ENCODE measurements at places on chromosomes 7 and 10.

DNA sequence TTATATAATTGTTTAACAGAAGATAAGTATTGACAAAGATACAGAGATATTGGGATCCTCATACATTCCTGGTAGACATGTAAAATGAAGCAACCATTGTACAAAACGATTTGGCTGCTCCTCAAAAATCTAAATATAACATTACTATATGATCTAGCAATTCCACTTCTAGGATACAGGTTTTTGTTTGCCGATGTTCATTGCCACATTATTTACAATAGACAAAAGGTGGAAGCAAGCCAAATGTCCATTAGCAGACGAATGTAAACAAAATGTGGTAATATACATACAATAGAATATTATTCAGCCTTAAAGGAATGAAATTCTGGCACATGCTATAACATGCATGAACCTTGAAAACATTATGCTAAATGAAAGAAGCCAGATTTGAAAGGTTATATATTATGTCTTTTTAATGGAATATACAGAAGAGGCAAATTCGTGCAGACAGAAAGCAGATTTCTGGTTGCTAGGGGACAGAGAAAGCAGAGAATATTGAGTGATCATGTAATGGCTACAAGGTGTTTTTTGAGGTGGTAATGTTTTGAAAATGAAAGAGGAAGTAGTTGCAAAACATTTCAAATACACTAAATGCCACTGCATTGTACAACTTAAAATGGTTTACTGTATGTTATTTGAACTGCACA is 44.9 kb downstream of the POLR1F start:
- no peak for DNase-seq

DNA sequence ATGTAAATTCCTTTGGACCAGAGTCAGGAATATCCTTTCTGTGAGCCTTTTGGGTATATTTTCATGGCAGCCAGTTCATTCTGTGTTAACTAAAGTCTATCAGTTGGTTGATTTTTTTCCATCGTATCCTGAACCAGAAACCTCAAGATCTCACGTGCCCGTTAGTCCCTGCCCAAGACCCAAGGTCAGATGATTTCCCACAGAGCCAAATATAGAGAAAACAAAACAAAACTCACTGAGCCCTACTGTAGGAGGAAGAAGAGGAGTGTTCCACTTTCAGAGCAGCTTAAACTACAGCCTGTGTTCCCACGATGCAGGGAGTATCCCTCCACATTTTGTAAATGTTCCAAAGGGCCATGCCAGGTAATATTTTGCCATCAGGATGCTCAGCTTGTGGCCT is 96.0 kb upstream of the ADO start:
- no peak for DNase-seq

GRCh38 chr7:72037516-72037915 is 374.6 kb downstream of the CALN1 start:
- no peak for DNase-seq

DNA sequence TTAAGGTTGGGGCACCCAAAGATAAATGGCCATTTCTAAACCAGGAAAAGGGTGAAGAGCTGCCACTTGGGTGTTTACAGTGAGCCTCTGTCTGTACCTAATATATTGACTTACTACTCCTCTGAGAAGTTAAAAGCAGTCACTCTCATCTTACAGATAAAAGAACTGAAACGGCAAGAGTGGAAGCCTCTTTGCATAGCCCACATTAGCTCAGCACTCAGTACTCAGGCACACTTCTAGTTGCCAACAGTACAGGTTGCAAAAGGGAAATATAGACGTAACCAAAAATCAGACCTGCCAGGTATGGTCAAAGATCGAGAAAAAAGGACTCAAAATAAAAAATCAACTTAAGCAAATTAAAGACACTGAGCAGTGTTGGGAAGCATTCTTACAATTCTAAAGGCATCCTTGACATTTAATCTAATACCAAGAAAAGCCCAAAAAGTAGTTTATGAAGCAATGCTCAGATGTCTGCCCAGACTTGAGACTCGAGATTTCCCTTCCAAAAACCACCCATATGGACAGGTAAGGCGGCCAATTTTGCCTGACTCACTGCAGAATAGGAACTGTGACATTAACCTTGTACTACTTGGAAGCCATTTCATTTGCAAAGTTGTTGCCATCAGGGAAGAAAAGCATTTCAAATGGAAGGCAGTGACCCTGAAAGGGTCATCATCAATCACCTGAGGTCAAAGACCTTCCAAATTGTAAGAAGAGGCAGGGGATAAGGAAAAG is 139.3 kb downstream of the SLC25A13 start:
- DNase-seq = no peak

DNA sequence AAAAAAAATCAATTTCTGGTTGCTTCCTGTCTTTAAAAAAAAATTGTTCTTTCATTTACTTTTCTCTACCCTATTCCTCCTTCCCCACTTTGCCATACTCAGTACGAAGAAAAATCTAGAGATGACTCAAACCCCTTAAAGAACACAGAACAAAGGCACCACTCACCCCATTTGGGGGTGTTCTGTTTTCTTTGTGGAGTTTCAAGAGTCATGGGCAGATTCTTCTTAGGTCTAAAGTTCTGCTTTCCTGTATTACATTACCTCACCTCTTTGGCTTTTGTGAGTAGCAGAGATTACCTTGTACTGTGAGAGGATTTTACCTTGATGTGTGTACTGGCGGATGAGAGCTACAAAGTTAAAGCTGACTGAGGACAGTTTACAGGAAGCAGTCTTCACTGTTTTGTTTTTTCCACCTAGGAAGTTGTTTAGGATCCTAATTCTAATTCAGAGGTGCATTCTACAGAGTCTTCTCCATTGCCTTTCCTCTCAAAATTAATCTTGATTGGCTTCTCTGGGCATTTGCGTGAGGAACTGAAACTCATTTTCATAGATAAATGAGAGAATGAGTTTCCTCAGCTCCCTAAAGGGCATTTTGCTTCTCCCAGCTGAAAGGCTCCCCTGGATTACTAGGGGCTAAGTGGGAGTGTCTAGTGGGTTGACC is 20.7 kb downstream of the AVL9 start:
- no peak for DNase-seq

- no peak for DNase-seq
Observed at GRCh38 chr10:11338160-11338844, 273.1 kb downstream of the USP6NL start.

DNA sequence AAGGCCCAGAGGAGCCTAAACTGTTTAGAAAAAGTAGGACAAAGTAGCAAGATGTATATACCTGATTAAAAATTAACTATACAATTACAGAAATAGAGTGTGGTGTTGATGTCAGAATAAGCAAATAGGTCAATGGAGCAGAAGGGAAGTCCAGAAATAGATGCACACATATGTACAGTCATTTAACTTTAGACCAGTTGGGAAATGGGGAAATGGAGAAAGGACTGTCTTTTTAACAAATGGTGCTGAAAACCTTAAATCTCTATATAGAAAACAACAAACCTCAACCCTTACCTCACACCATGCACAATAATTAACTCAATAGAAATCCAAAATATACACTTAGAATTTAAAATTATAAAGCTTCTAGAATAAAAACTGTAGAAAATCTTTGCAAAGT is 72.2 kb downstream of the CH25H start:
- DNase-seq = no peak

GRCh38 chr7:3266240-3266639 is 34.8 kb upstream of the SDK1 start:
- DNase-seq = no peak

GRCh38 chr7:57505176-57505575 is 55.2 kb downstream of the ZNF716 start:
- DNase-seq = no peak

- DNase-seq = no peak
Observed at GRCh38 chr10:96645191-96645721, 58.4 kb upstream of the TM9SF3 start.

GRCh38 chr10:81886939-81887338 is 11.9 kb downstream of the NRG3 start:
- no peak for DNase-seq

GRCh38 chr7:128687131-128687530 is 15.0 kb downstream of the GARIN1A start:
- DNase-seq = no peak

DNA sequence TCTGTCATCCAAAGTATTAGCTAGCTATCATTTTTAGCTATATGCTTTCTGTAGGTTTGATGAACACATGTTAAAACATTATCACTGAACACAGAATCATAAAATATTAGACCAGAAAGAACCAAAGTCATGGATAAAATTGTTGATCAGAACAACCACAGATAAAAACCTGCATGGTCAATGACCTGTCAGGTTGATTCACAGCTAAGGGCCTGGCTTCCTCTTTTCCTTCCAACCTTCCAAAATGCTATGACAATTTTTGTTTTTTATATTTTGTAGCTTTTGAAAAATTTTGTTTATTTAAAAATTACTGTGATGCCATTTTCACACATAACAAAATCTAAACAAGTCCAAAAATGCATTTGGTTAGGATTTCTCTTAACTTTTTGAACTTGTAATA is 444.4 kb upstream of the CHRM2 start:
- DNase-seq = no peak

GRCh38 chr7:17463511-17464085 is 165.1 kb downstream of the AHR start:
- DNase-seq = no peak

DNA sequence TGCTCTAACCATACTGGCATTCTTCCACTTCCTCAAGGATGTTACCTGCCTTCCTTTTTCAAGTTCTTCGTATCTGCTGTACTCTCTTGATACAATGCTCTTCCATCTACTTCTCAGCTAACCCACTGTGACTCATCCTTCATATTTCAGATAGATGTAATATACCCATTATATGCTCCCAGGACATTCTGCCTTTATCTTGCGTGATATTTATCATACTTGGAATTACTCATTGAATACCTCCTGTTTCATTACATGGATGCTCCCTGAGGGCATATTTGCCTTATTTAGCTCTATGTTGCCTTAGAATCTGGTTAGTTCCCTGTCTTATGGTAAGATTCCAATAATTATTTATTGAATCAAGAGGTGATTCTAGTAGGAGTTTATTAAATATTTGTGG is 706.4 kb downstream of the SORCS3 start:
- no peak for DNase-seq

DNA sequence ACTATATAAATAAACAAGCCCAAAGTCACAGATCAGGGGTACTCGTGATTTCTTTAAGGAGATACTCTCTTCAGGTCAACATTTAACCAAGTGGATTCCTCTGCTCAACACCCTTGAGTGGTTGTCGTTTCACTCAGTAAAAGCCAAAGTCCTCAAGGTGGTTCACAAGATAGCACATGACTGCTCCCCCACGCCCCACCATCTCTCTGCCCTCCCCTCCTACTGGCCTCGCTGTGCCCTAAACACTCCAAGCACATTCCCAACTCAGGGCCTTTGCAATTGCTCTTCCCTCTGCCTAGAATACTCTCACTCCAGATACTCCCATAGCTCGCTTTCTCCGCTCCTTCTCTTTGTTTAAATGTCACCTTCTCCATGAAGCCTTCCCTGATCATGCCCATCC is 72.1 kb upstream of the FHIP2A start:
- no peak for DNase-seq

- no peak for DNase-seq
Observed at GRCh38 chr7:115078851-115079250, 157.0 kb downstream of the MDFIC start.

Data from effector CD4-positive, alpha-beta T cell (primary cell).